ENCODE measurements at places on chromosomes 1 and 21.

- peak; percentile 26 for DNase-seq
These were observed 332.1 kb downstream of the RRAGC start for GRCh38 chr1:38527373-38527966.

DNA sequence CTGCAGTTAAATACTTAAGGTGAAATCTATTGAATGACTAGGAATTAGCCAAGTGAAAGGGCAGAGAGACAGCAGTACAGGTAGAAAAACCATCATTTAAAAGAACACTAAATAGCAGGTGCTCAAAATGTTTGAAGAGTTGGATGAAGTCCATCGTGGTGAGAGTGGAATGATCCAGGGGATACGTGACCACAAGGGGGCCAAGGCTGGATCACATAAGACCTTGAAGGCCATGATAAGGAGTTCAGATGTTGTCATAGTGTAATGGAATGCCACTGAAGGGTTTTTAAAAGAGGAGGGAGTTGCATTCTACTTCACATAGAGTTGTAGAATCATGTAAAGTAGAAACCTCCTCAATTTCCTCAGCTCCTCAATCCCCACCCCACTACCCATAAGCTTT lies 34.8 kb upstream of the HOOK1 start:
- peak; percentile 14 for DNase-seq

DNA sequence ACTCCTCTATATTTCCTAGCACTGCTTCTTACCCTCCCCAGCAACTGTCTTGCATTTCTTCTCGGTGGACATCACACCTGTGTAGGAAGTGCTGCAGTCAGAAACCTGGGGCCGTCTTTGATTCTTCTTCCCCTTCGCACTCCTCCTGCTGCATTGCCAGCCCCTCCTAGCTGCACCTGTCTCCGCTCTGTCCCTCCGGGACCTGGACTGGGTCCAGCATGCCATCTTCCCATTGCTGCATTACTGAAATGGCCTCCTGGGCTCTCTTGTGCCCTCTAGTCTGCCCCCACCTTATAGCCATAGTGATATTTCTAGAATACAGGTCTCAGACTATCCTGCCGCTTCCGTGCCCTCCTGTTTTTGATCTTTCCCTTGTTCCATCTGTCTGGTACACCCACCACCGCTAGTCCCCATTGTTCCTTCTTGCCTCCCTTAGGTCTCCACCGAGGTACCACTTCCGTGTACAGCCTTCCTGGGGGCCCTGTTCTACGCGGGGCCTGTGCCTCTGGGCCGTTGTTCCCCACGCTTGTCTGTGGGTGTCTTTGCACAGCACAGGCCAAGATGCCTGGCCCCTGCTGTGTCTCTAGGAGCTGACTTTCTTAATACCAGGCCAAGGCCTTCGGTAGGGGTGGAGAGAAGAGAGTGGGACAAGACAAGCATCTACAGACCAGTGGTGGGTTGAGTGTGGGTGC lies 107.6 kb downstream of the GALNT2 start:
- DNase-seq, result no peak

DNA sequence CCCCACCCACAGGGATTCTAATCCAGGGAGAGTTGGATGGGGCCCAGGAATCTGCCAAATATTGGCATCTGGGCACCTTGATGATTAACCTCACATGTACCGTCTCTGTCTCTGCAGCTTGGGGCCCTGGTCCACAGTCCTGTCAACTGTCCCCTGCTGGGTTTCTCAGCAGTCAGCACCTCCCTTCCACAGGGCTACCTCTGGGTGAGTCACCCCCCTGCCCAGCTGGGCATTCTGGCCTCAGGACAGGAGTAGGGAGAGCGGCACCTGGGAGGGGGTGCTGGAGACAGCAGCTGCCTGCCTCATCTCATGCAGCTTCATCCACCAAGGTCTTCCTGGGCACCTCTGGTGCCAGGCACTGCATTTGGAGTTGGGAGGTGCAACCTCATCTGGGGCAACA lies 100.6 kb upstream of the ACTL8 start:
- no peak for DNase-seq

DNA sequence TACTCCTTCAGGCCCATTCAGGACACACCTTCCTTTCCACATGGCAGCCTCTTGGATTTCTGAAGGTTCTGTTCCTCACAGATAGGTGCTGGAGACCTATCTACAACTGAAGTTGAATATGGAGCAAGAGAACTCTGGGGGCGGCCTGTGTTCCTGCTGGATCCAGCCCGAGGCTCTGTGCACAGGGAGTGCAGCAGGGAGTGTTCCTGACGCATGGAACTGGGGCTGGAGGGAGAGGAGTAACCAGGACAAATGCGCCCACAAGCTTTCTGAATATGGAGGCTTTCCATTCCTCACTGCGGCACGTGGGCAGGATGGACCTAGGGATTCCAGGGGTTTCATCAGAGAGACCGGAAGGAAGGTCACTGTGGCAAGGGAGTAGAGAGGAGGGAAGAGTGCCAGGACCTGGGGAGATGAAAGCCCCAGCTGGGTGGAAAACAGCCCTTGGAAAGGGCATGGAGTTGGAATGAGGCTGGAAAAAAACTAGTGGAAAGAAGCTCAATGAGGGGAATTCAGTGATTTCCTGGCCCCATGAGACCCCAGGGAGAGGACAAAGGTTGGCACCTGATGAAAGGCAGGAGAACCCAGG lies 12.5 kb downstream of the PM20D1 start:
- DNase-seq, result no peak

DNA sequence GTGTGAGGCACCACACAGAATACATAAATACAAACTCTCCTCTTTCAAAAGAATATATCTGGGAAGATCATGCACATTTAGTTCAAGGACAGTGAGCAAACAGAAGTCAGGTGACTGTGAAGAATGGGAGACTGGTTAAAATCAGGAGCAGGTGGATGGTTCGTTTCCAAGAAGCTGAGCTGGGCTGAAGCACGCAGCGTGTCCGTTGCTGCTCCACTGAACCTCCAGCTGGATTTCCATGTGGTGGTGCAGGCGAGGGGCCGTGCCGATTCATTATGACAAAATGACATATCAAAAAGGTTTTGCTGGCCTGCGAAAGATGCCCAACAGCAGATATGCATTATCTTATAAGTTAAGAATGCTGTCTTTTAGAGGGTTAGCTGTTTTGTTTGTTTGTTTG lies 66.0 kb downstream of the OLIG1 start:
- DNase-seq, result no peak

DNA sequence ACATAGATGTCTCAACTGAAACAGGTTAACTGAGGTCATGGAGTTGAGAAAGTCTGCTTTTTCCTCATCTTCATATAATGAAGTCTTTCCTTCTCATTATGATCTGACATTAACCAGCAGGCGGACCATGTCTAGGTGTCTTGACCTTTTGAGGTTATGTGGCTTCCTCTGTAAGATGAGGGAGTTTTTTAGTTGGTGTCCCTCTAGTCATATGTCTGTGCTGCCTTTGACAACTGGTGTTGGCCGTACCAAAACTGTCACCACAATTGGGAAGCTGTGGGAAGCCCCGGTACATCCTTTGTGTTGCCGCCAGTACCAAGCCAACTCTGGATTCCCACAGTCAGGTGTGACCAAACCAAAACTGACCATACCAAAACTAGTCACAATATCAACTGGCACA lies 105.1 kb downstream of the PBX1 start:
- no peak for DNase-seq

DNA sequence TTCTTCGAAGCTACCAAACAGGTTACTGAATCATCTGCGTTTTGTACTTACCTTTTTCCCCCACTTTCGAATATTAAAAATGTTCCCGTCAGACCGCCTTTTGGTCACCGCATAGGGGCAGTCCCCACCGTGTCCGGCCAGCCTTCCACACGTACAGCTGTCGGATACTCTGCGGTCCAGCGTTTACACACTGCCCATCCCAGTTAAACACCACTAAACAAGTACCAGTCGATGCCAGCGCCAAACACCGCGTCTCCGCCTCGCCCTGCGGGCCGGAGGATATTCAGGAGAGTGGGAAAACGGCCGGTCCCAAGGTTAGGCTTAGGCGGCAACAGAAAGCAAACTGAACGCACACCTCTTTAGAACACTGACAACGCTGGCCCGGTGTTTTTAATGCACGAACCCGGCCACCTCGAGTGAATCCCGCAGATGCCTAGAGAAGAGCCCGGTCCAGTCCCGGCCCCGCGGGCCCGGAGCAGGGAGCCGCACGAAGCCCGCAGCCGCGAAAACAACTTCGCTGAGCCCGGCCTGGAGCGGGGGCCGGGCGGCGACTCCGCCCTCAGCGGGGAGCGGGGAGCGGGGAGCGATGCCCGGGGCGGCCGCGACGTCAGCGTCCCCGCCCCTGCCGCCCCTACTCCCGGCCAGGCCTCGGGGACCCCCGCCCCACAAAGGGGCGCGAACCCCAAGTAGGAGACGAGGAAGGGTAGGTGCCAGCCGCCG lies 730 bp upstream of the PHF13 start:
- peak; percentile 50 for DNase-seq

DNA sequence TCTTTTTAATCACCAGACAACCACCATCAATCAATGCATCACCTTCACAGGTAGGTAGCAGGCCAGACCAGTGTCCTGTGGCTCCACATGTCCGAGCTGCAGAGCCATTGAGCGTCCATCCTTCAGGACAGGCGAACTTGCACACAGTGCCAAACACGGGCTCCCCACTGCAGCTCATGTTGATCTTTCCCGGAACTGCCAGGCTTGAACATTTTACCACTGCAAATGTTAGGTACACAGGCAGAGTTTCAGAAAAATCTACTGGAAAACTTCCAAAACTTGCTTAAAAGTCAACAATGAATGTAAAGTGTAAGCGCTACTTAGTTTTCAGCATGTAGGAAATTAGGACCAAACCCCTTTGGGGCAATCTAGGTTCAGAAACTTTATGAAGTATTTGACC lies 6.6 kb downstream of the SELE start:
- DNase-seq, result no peak

GRCh38 chr21:38443110-38443509 lies 55.2 kb downstream of the ERG start:
- no peak for DNase-seq

- DNase-seq, result no peak
These were observed 21.2 kb downstream of the ARMH1 start for GRCh38 chr1:44695671-44696070.

DNA sequence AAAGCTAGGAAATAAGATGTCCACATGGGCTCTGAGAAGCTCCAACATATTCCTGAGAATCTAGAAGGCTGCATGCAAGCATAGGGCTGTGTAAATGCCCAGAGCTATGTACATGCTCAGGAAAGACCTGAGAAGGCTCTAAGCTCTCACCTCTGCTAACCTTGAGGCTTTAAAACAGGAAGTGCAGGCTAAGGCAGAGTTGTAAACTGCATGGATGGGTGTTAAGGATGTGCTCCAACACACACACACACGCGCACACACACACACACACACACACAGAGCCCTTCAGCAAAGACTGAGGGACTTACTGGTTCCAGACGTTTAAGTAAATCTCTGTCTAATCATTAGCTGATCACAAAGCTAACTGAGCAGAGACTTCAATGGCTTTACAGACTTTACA lies 162.9 kb downstream of the TRABD2B start:
- DNase-seq, result no peak

GRCh38 chr1:229620876-229621275 lies 5.0 kb downstream of the TAF5L start:
- DNase-seq, result no peak

GRCh38 chr1:9784508-9785133 lies 39.1 kb downstream of the CLSTN1 start:
- peak; percentile 63 for DNase-seq

DNA sequence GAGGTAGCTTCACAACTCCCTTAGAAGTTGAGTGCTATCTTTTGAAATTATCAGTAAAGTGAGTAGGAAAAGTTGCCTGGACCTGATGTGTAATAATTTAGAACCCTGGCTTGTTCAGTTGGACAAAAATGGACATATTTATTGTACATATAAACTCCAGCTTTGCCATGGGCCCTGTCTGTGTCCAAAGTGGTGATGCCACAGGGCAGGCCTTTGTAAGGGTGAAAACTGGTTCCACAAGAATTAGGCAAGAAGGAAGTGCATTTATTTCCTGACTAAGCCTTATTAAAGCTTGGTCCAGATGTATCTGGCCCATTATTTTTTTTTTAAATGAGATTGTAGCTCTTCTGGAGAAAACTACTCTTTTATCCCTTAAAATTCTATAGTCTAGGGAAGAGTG lies 47.9 kb downstream of the MACO1 start:
- no peak for DNase-seq

GRCh38 chr1:32362474-32363313 lies at the start of the genes FAM229A and TSSK3:
TSS of gene FAM229A (minus strand) at chr1:32362485. CDS start at chr1:32362091, 394 bp downstream.
TSS of gene TSSK3 (plus strand) at chr1:32362539. CDS start at chr1:32362702, 163 bp downstream.
- no peak for DNase-seq

GRCh38 chr1:44581205-44581604 lies 93.1 kb downstream of the TMEM53 start:
- DNase-seq, result no peak

DNA sequence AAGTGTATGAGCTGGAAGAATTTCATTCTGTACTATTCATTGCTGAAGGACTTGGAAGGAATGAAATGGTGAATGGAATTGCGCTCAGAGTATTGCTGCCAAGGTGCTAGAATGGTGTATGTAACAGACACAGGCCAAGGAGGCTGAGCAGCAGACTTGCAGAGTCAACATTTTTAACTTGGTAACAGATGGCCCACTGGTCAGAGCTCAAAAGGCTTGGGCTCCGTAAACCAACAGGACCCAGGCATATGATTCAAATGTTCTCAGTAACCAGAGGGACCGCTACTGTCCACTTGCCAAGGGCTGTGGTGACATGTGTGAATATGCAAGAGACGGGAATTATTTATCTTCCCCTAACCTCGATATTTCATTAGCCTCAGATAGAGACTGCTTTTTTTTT lies 28.8 kb upstream of the PTGFRN start:
- DNase-seq, result no peak

- DNase-seq, result no peak
These were observed 324.9 kb downstream of the HHIPL2 start for GRCh38 chr1:222223010-222223409.

- DNase-seq, result no peak
These were observed 51.5 kb downstream of the CNST start for GRCh38 chr1:246617768-246618167.

DNA sequence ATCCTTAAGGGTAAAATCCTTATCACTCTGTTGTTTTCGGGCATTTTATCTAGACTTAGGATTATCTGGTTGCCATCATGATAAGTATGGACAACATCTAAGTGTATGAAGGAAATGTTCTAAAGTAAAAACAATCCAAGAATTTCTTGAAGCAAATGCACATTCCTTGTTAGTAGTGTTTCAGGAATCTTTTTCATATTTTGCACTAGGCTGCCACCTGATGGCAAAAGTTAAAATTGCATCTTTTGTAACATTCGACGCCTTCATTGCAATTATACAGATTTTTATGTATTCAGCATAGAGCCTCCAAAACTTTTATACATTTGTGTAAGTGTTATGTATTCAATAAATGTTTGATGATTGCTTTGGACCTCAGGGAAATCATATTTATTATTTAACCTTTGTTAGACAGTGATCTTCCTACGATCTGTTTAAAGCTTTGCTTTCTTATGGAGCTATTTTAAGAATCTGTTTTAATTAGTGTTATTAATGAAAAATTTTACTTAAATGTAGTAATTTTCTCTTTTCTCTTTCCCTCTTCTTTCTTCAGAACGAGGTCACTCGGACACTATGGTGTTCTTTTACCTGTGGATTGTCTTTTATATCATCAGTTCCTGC lies 49.4 kb upstream of the KIAA1614 start:
- DNase-seq, result no peak

GRCh38 chr1:15718199-15718601 lies 17.9 kb upstream of the SLC25A34 start:
- no peak for DNase-seq
